Foreskin keratinocyte (primary cell): ENCODE measurements at places on chromosomes 1 and 21.

GRCh38 chr1:2314803-2315673 is 76.3 kb downstream of the MORN1 start:
- DNase-seq: no peak

GRCh38 chr21:31204801-31205200 is 139.3 kb downstream of the TIAM1 start:
- no peak for DNase-seq

DNA sequence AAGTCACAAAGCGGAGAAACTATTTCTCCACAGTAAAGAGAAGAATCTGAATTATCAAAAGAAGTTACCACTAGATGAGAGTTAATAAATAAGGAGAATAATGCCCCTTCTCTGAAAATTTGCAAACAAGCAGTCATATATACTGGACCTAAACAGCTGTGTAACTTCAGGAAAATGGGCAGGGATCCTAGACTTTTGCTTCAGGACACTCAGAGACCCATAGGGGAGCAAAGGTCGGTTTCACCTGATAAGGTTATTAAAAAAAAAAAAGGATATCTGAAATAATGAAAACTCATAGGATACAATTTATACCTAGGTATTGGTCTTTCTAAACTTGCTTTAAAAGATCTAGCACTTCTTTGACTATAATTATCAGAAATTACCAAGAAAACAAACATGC is 191.4 kb downstream of the KCNH1 start:
- no peak for DNase-seq

DNA sequence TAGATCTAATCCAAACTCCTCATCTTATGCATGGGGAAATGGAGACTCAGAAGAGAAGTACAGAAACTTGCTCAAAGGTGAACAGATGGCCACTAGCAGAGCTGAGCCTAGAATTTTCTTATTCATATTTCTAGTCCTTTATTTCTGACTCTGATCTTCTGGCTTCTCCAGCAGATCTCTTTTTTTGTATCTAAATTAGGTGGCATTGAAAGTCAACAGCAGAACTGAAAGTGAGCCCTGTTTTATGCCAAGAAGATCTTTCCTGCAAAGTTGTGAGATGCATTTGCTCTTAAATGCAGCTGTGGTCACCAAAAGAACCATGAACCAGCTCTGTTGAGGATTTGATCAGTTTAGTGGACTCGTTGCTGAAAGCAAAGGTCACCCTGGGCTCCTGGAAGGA is 75.5 kb downstream of the KAZN start:
- no peak for DNase-seq

DNA sequence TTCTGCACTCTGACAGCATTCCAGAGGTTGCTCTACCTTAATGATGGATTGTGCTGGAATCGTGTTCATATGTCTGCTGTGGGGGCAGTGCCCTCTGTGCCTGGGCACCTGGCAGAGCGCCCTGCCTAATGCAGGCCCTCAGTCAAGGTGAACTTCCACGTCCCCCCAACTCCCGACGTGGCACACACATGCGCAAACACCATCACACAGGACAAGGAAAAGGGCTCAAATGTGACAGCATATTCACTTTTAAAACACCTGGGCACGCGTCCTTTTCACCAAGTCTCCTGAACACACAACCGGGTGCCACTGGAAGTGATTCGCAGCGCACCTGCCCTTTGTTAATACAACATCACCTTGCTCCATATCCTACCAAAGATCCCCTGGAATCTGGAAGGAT is 11.7 kb downstream of the TPRG1L start:
- DNase-seq: no peak

DNA sequence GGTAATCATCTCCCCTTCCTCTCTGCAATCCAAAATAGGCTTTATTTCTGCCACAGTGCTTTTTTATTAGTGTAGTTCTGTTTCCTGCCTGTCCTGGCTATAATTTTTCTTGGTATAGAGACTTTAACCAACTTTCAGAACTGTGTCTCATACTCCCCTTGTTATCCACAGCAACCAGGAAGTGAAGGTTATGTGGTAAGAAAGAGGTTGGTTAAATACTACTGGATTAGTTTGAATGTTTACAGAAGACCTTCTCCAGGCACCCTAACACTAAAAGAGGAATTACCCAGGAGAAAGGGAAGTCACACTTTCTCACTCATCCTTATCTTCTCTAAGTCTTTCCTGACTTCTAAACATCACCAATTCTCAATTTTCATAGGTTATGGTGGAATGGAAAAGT is 17.8 kb upstream of the TNFSF4 start:
- no peak for DNase-seq

- no peak for DNase-seq
These were observed 274.0 kb upstream of the TMPRSS15 start for GRCh38 chr21:18677632-18678031.

DNA sequence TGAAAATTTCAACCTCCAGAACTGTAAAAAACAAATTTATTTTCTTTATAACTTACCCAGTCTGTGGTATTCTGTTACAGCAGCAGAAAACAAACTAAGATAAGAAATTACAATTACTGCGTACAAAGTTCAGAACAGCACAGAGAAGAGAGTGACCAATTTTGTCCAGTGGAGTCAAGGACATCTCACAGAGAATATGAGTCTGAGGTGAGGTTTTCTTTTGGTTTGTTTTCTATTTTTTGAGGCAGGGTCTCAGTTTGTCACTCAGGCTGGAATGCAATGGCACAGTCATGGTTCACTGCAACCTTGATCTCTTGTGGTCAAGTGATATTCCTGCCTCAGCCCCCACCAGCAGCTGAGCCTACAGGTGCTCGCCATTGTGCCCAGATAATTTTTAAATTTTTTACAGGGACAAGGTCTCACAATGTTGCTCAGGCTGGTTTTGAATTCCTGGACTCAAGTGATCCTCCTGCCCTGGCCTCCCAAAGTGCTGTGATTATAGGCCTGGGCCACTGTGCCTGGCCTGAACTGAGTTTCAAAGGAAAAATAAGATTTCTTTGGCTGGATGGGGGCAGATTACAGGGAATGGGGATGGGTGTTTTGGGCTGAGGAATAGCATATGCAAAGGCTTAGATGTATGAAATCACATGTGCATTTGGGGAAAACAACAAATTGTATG is 201.1 kb upstream of the USP24 start:
- DNase-seq: no peak

GRCh38 chr21:15848634-15849560 is 119.1 kb downstream of the USP25 start:
- peak; percentile 63 for DNase-seq
